ENCODE measurements at places on chromosomes 3 and 15.

GRCh38 chr3:24316887-24317383, 177.7 kb downstream of the THRB start:
- DNase-seq = no peak

DNA sequence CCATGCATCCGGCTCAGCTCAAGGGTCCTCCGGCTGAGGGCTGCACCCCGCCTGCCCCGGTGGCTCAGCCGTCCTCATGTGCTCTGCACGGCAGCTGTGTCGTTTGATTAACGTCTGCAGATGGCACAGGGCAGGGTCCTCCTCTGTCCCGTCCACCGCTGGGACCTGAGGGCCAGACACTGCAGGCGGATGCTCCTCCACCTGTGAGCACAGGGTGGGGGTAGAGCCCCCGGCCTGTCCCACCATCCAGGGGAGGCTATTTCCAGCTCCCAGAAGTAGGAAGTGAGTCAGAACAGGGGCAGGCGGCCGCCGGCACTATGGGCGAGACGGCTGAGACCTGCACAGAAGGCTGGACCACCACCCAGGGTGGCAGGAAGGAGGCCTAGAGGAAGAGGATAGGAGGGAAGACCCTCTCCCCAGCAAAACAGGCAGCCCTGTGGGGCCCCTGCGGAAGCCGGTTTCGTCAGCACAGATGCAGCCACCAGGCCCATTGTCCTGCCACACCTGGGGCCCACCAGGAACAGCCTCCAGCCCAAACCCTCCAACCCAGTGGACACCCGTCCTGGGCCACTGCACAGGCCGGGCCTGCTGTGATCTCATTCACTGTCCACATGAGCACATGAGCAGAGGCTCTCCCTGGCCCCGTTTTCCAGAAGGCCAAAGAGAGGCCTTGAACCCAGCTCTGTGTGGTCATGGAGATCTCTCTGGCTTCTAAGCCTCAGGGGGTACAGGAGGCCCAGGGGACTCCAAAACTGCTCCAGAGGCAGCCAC, 12.6 kb upstream of the PLXND1 start:
- DNase-seq = no peak

DNA sequence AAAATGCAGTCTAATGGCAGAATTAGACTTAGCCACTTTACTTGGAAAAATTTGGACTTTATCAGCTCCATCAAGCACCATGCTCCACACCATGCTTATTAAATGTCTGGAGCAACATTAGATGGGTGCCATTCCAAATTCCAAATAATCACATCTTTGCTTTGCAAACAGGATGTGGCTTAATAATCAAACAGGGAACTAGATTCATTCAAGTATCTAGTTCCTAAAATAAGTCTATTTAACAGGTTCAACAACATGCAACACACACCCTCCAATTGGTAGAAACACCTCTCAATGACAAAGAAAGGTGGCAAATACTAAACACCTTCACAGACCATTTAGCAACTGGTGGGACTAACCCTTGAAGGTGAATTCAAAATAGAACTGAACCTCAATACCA, 3.5 kb downstream of the HEXA start:
- no peak for DNase-seq

DNA sequence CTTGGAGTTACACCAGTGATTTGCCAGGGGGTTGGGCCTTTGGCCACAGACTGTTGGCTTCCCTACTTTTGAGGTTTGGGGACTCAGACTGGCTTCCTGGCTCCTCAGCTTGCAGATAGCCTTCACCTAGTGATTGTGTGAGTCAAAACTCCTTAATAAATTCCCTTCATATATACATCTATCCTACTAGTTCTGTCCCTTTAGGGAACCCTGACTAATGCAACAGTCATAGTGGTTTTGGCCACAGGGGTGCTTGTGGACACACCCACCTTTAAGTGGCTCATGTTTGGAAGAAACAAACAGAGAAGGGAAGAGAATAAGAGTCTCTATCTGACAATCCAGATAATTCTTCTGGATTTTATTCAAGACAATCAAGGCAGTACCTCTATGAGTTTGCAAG, 457.7 kb downstream of the EPHA3 start:
- no peak for DNase-seq

DNA sequence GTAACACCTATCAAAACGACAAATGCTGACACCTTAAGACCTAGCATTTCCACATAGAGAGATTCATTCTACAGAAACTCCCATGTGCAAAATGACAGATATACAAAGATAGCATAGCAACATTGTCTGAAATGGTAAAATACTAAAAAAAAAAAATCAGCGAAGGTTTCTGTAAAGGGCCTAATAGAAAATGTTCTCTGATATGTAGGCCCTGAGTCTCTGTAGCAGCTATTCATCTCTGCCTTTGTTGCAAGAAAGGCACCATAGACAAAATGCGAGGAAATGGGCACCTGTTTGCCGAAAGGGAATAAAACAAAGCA, 631 bp upstream of the MFGE8 start:
- no peak for DNase-seq

Data from stimulated activated CD4-positive, alpha-beta T cell treated with anti-CD3 and anti-CD28 coated beads, Interleukin-15, amount 100 ng/mL, for 1 hour (primary cell).